ENCODE measurements at places on chromosomes 12 and 14.

DNA sequence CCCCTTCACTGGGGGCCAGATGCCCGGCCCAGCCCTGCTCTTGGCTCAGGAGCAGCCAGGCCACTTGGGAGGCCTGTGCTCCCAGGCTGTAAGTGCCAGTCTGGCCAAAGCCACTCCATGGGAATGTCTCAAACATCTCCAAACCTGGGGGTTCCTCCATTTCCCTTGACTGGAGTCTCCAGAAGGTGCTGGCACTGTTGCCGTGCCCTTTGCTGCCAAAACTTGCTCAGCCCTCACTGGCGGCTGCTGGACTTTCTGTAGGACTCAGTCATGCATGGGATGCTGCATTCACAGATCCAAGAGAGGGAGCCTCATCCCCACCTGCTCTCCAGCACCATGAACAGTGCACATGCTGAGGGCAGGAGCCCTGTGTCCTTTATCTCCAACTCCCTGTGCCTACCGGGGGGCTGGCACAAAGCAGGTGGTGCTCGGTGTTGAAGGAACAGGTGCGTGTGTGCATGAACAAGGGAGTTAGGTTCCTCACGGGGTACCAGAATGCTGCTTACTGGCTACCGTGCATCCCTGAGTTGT is 9.6 kb upstream of the OTUB2 start:
- DNase-seq = no peak

DNA sequence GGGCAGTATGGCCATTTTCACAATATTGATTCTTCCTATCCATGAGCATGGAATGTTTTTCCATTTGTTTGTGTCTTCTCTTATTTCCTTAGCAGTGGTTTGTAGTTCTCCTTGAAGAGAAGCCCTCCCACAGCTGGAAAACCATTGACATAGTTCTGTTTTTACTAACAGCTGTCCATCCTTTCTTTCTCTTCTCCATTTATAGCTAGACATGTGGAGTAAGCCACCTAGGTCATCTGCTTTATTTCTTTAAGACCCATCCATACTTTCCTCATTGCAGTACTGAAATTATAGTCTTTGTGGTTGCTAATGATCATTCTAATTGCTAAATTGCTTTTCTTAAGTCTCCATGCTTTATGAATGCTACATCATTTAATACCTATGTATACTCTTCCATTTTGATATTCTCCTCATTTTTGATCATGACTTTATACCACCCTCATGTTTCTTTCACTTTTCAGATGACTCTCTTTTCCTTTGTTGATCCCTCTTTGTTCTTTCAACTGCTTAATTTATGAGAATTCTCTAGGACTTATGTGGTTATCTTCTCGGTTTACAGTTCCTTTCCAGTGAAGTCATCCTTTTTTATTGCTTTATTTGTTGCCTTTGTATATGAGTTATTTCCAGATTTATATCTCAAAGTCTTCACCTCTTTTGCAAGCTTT is 114.2 kb downstream of the PCNX1 start:
- DNase-seq = no peak

DNA sequence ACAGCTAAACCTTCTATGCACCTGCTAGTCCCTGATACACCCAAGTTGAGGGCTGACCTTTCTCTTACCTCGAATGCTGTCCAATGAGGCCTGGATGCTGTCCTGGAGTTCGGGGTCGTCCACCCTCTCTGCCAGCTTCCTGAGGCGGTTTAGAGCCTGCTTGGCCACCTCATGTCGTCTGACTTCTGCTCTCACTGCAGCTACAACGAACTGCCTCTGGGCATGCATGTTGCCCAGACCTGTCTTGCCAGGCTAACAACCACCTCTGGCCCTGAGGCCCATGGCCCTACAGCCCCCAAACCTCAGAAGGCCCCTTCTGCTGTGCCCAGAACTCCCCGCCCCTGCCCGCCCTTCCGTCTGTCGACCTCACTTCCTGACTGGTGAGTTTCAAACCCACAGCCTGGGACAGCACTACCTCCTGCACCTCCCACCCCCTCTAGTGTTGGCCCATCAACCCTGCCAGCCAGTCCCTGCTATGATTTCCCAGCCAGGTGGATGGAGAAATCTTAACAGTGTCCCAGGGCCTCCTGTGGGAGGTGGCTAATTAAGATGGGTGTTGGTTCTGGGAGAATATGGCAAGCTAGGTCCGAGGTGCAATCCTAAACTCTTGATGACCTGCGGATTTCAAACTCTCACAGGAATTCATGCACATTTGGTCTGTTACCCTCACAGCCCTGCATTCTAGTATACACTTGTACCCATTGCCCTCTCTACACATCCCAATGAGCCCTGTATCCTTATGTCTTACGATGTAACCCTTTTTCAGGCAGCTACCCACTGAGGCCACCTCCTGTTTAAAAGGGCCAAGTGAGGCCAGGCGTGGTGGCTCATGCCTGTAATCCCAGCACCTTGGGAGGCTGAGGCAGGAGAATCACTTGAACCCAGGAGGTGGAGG is 2.7 kb upstream of the TSPAN31 start:
- DNase-seq = peak; percentile 74

DNA sequence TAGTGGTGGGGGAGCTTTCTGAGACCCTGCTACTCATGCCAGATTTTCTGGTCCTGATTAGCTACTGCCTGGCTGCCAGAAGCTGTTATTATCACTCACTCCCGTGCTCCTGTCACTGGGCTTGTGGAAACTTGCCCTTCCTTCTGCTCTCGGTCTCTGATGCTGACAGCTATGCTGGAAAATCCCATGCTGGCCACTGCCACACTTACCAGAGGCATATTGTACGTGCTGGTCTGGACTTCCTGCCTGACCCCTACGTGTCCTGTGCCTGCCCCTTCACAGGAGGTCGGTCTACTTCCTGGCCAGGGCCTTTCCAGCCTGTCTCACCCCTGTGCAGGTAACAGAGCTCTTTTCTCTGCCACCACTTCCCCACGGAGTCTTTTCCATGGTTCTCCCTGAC is 149.4 kb upstream of the PLEKHG7 start:
- no peak for DNase-seq

- DNase-seq = no peak
Observed at GRCh38 chr12:66071549-66071948, 59.0 kb downstream of the LLPH start.

- no peak for DNase-seq
Observed at GRCh38 chr12:66495709-66496108, 183.2 kb downstream of the GRIP1 start.

GRCh38 chr14:20706657-20707355 is 18.2 kb downstream of the ANG start:
- DNase-seq = no peak

GRCh38 chr12:24212496-24212895 is 263.0 kb upstream of the SOX5 start:
- no peak for DNase-seq

- no peak for DNase-seq
Observed at GRCh38 chr12:20505056-20505455, 136.7 kb downstream of the PDE3A start.

DNA sequence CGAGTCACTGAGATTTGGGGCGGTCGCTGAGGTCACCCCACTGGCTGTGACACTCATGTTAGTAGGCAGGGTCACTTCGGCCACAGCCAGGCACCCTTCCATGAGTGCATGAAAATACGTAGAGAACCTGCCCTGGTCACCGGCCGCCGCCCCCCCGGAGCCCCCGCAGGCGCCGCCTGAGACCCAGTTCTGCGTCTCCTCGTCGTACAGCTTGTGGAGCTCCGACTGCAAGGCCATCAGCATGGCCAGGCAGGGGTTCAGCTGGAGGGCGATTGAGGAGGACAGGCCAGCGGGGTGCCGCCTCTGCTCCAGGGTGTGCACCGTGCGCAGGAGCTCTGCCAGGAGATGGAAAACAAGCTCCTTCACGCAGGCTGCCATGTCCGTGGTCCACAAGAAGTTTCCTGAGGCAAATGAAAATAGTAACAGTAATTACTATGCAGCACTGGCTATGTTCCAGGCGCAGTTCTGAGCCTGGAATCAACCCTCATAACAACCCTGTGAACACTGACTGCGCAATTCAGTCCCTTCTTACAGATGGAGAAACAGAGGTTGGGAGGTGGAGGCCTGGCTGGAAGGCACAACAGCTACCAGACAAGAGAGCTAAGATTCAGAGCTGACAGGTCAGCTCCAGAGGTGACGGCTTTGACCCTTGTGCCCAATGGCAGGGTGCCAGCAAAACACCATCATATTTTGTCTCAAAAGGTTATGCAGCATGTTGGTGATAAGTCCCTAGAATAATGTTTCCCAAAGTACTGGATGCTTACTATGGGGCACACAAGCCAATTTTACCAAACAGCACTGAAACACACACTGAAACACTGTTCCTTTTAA is 59.9 kb downstream of the TRAFD1 start:
- DNase-seq = no peak

- DNase-seq = no peak
Observed at GRCh38 chr14:91202234-91202974, 42.1 kb downstream of the GPR68 start.

DNA sequence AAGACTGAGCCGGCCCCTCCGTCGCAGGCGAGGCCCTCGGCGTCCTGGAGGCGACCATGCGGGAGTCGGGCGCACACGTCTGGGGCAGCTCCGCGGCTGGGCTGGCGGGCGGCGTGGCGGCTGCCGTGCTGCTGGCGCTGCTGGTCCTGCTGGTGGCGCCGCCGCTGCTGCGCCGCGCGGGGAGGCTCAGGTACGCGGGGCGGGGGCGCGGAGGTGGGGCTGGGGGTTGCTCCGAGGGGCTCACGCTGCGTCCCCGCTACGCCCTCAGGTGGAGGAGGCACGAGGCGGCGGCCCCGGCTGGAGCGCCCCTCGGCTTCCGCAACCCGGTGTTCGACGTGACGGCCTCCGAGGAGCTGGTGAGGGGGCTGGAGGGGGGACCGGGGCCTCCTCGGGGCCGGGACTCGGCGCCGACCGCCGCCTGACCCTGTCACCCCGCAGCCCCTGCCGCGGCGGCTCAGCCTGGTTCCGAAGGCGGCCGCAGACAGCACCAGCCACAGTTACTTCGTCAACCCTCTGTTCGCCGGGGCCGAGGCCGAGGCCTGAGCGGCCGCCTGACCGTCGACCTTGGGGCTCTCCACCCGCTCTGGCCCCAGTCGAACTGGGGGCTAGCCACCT is 7.8 kb downstream of the AMN start:
- no peak for DNase-seq

- no peak for DNase-seq
Observed at GRCh38 chr12:19388131-19388549, 51.2 kb upstream of the AEBP2 start.

DNA sequence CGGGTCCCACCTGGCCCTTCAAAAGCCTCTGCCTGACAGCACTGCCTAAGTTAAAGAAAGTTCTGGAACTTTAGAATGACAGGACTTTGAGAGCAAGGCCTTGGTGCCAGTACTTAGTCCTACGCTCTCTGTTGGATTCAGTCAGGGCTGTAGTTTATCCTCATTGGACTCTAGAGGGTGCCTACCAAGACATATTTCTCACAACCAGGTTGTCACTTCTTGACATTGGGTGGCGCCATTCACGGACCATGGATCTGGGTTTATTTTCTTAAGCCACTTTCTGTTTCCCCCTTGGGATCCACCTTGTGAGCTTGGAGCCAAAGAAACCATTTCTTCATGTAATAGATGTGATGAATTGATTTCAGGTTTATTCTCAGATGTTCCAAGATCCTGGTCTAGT is 787.0 kb upstream of the TBX3 start:
- no peak for DNase-seq

Data from activated gamma-delta T cell treated with anti-CD3 and anti-CD28 coated beads, Interleukin-2, amount 50 U/mL, for 16 hours (primary cell).